Muscle of leg (tissue), 16 donors: ENCODE measurements at places on chromosomes 2 and 18. TPM values are rescaled to one million over a fixed set of nuclear protein-coding genes. Genes with fewer than 3 reads are reported as not detected.

DNA sequence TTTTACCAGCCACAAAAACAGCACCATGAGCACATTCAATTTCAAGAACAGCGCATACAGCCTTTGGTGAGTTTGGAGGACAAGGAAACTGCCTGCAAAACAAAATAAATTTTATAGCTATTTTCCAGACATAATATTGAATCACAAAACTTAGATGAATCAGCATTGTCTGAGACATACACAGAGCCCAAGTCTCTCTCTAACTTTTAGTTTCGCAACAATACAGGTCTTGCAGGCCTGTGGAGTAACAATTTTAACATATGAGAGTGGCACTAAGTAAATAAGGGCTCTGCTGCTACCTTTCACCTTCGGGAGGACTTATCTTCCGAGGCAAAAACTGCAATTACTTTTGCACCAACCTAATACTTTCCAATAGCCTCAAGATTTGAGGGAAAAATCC lies 56.1 kb upstream of the PEX13 start:
- DNase-seq = peak; percentile 16

DNA sequence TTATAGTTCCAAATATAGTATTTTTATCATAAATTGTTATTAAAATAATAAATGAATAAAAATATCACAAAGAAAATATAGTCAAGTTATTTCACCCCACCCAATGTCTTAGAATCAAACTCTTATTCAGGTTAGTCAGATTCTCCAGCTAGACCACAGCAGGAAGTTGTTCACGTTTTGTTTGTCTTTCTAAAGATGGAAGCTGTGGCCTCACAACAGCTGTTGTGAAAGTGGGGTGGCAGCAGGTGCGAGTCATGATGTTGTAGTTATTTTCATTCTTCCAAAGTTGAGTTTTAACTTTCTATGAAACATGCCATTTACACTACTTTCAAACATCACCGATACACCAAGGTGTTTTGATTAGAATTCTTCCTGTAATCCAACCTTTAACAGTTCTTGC lies 272.9 kb downstream of the SLC8A1 start:
- no peak for DNase-seq

- DNase-seq = peak; percentile 72
These were observed 49.2 kb upstream of the LGALSL start for GRCh38 chr2:64404743-64405142.

The NDUFV2 gene
- total RNA-seq = 155 TPM

DNA sequence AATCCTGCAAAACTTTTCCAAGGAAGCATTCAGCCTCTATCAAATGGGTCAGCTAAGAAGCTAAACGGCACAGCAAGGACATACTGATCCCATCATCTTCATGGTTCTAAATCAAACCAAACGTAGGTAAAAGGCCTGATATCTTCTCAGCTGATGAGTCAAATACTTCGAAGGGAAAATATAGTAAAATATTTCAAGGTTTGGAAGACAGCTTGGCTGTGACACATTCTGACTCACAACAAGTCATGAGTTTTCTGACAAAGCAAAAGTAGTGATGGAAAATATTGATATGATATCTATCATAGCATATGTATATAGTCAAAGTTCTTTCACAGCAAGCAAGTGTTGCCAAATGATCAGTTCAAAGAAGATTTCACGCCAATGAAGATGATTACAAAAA lies 31.5 kb downstream of the DOCK10 start:
- DNase-seq = no peak
